ENCODE measurements at places on chromosomes 13 and 19.

GRCh38 chr13:38166116-38166515 lies 183.5 kb upstream of the UFM1 start:
- no peak for DNase-seq

- peak; percentile 31 for DNase-seq
Observed at GRCh38 chr13:23414682-23415081, 18.8 kb downstream of the SACS start.

DNA sequence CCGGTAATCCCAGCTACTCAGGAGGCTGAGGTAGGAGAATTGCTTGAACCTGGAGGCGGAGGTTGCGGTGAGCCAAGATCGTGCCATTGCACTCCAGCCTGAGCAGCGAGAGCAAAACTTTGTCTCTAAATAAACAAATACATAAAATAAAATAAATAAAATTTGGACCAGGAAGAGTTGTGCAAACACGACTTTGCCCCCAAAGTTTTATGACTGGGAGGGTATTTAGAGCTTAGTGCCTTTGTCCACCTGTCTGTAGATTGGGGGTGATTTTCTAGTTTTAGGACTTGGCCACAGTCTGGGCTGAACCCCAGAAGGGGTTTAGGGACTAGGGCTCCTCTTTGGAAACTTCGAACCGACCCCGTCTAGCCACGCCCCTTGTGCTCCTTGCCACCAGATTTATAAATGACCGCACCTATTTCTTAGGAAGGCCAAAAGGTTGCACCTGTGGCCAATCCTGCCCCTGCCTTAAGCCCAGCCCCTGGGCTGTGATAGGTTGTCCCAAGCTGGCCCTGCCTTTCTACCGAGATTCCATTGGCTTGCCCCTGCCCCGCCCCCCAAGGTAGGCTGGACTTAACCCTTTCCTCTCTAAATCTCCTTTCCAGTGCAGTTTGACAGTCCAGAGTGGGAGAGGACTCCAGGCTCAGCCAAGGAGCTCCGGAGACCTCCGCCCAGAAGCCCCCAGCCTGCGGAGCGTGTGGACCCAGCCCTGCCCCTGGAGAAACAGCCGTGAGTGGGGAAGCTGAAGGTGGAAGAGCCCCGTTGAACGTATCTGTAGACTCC lies 5.3 kb downstream of the SHD start:
- DNase-seq: no peak

DNA sequence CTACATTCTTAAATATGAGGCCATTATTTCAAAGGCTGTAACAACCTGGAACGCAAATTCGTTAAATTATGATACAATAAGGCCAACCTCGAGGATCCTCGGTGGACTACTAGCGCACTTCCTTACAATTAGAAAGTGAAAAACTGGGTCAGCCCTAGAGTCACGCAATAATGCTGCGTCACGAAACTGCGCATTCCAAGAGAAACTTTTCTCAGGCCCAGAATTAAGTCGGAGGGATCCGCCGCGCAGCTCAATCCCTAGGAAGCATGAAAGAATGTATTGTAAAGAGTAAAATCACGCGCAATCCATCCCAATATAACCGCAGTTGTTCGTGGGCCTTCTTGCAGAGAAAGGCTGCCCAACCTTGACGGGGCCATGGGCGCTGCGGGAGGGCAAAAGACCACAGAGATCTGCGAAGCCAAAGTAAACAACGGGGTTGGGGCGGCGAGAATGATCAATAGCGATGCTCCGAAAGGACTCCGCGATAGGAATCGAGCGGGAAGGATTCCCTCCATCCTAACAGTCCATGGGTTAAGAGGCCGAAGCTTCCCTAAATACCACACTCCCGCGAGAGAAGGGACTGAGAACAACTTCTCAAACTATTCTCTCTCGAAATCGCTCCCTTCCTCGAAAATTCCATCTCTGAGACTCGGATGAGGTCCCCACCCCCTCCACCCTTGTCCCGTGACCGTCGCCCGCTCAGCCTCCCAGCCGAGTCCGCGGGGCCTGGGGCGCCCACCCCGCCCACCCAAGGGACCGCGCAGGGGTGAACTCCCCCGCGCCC lies 564 bp downstream of the SPART start:
- DNase-seq: no peak

DNA sequence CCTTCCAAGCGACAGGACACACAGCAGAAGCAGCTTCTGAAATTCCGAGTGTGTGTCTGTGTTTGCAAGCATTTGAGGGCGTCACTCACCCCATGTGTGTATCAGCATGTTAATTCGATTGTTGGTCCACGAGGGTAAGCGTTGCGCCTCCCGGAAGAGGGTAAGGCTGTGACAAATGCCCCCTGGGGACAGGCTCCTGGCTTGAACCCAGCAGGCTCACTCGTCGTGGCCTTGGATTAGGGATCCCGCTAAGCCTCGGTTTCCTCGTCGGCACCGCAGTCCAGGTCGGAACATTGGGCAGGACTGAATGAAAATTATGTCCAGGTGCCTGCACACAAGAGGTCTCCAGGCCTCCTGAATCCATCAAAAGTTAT lies 606 bp upstream of the STXBP2 start:
- DNase-seq: no peak

DNA sequence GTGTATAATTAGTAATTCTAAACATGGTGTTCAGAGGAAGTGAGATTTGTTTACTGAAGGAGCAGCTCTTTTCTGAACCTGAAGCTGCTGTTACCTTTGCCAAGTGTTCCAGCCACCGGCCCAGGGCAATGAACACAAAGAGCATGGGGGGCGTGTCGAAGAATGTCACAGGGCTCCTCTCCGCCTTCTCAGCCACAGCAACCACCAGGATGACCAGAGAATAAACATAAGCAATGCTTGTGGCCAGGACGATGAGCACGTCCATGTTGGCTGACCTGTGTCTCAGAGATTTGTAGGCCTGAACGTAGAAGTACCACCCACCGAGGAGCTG lies 53.1 kb downstream of the ATP7B start:
- DNase-seq: no peak

GRCh38 chr19:10979951-10980381 lies 19.1 kb downstream of the SMARCA4 start:
- no peak for DNase-seq

DNA sequence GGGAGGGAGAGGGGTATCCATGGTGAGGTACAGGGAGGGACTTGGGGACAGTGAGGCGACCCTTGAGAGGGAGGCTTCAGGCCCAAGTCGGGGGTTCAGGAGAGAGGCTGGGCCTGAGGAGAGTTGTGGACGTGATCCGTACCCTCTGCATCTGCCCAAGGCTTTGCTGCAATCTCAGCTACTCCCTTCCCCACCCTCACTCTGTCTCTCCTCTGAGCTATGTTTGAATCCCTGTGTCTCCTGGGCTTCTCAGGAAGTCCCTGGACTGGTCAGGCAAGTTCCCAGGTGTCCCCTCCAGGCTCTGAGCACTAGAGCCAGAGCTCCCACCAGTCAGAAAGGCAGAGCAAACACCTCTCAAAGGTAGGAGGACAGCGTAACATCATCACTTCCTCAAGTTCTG lies 1.8 kb downstream of the LIN37 start:
- no peak for DNase-seq

- DNase-seq: no peak
Observed at GRCh38 chr19:58002384-58003173, at the start of gene ZNF606. TSS of gene ZNF606 (minus strand) at chr19:58002820. CDS start at chr19:58001319, 1,501 bp downstream.

DNA sequence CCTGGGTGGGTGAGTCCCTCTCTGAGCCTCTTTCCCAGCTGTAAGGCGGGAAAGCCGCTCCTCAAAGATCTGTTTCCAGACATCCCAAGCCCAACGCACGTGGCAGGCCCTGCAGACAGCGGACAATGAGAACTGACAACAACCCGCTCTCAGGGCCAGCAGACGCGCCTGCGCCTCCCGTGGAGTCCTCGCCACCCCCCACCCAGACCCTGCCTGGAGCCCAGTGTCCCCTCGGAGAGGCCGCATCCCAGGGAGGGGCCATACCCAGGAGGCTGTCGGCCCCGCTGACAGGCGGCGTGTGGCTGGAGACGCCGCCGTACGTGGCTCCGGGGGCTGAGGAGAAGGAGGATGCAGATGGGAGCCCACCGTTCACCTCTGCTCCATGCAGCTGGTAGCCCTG lies 16.3 kb upstream of the UQCR11 start:
- no peak for DNase-seq

- no peak for DNase-seq
Observed at GRCh38 chr19:29497686-29498436, 27.9 kb upstream of the VSTM2B start.

DNA sequence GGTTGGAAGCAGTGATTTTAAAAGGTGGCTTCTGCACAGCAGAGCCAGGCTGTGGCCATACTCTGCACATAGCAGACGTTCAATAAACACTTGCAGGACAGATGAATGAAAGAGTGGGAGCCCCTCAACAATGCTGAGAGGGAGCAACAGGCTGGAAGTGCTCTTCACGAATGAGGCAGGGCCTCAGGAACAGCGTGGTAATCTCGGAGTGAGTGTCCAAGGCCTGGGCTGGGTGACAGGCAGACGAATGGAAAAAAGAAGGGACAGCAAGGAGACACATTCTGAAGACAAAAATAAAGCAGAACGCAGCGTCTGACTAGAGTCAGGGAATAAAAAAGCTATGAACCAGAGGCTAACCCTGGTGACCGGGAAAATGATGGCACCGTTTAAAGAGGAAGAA lies 11.1 kb downstream of the GJA3 start:
- DNase-seq: no peak

- no peak for DNase-seq
Observed at GRCh38 chr13:97499181-97499580, 65.2 kb downstream of the RAP2A start.

DNA sequence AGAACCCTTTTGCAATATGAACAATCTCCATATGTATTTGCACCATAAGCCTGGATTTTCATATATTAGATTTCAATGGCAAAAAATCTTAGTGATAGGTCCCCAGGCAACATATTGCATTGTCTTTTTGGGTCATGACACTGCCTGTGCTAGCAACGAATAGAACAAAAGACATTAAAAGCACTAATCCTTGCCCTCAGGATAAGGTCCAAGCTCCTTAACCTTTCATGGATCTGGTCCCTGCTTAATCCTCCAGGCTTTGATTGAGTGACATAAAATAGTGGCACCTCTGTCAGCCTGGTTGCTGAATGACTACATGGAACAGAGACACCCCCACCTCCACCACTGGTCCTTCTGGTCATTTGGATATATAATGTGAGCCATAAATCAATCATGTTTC lies 134.4 kb downstream of the RBM26 start:
- DNase-seq: no peak

- no peak for DNase-seq
Observed at GRCh38 chr13:77544758-77545338, 9.3 kb downstream of the SCEL start.
